ENCODE measurements at places on chromosomes 6 and 20.

DNA sequence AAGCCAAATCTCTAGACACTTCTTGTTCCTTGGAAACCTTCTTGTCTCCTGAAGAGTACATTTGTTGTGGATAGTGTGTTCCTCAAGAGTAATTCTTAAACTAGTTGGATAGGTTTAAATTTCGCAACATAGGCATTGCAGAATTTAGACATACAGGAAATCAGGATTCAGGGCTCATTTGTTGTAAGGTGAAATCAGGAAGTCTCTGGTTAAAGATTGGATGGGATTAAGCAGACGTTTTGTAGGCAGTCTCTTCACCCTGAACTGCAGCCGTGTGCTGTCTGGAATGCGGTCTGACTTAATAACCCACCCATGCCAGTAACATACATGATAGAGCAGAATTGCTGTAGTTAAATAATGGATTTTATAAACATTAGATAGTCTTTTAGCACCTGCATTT lies 21.7 kb downstream of the HIVEP1 start:
- no peak for DNase-seq

DNA sequence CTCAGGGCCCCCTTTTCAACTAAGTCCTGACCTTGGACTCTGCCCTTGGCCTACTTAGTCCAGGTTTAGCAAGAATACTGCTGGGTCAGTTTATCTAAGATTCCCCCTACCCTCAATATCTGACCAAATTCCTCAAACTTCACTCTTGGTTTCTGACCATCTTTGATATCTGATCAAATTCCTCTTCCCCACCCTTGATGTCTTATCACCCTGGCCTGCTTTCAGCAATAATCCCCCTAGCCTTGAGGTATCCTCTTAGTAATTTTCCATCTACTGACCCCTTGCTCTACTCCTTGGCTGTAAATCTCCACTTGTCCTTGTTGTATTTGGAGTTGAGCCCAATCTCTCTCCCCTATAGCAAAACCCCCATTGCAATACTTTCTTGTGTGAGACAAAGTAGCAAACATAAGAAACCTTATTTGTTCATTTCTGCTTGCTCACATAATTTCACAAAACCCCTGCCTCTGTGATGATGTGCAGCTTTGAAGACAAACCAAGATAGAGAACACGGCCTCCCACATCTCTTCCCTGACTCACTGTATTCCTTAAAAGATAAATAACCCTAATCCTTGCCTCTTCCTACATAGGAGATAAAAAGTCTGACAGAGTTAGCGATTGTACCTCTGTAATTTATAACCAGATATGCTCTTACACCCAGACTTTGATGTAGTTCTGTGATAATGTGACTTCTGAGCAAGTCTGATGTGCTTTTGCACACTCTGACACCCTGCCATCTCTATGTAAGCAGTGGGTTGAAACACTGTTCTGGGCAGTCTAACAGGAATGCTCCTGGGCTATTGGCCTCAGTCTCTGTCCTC lies 13.8 kb upstream of the IYD start:
- no peak for DNase-seq

GRCh38 chr20:59163631-59164530 lies at the start of gene ZNF831:
ZNF831 (plus strand) TSS chr20:59163821; CDS start chr20:59191020, 27,199 bp downstream.
- no peak for DNase-seq

DNA sequence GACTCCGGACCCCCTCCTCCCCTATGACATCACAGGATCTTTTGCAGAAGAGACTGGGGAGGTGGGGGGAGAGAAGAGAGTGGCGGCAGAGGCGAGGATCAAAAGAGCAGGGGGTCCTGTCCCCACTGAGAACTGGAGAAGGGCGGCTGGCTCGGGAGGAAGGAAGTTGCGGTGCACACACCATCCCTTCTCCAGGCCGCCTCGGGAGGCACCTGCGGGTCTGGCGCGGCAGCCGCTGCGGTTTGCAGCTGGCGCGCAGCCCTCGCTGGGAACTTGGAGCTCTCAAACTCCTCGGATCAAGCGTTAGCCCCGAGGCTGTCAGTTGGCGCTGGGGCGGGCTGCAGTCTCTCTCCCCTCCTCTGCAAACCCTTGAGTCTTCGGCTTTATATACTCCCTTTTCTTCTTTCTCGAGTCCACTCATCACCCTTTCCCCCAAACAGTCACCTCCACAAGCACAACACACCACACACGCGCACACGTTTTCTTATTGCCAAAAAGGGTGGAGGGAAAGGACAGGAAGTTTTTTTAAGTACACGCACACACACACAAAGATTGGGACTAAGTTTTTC lies 180.7 kb downstream of the TBXT start:
- no peak for DNase-seq

DNA sequence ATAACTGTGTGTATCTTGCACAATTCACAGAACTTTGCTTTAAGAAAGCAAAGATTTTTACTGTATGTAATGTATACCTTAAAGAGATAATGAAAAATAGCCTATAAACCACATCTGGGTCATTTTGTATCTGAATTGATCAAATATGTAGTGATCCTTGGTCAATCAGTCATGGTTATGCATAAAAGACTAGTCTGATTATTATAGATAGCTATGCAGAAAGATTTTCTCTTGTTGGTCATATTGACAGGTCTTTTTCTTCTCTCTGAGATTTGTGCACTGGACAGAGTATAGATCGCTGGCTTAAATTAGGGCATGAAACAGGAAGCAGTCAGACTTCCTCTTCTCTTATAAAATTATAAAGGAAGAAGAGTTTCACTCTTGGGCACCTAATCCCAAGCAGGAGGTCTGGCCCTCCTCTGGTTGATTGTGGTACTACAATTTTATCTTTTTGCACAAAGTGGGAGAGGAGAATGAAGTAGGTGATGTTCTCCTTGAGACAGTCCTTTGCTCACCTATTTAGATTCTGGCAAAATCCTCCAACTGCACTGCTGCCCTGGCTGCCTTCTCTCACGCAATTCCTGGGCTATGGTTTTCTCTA lies 380.9 kb upstream of the RGS17 start:
- DNase-seq, result no peak

DNA sequence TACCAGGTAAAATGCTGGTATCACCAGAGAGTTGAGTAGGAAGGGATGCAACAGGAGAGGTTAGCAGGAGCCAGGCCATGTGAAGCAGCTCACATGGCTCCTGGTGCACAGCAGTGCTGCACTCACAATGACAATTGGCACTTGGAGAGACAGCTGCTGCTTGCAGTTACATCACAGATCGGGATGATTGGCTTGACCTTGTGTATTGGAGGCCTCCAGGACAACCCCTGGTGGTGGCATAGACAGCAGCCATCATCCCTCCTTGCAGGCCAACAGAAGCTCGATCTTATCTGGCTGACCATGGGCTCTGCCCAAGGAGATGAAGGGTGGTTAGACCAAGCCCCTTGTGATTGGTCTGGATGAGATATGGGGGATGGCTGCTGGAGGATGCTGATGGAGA lies 73.0 kb downstream of the EYA2 start:
- no peak for DNase-seq

Measured in T-helper 17 cell (primary cell).